Stimulated activated CD8-positive, alpha-beta memory T cell treated with anti-CD3 and anti-CD28 coated beads, Interleukin-4, amount 100 ng/mL, for 48 hours (primary cell): ENCODE measurements at places on chromosomes 16 and 17.
A peak's percentile ranks its signal among the peaks of the same experiment; 100 is the strongest.

GRCh38 chr16:87123356-87124001, 193.7 kb downstream of the C16orf95 start:
- no peak for DNase-seq

- DNase-seq: peak; percentile 69
Observed at GRCh38 chr16:10738231-10739077, 5.2 kb upstream of the NUBP1 start.

DNA sequence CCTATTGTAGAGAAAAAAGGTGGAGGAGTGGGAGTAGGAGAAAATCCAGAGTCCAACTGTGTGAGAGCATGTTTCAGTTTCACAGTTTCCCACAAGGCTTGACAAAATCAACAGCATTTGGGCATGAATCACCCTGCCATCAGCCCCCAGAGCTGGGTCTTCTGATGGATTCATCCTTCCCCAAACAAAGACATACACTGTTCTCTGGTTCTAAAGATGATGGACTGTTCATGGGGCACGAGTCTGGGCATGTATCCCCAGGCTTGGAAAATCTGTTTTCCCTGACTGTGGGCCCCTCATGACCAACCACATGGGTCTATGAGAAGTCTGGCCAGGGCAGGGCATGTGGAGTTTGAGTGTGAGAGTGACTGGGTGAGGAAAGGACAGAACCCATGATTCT, 210.4 kb upstream of the IRX5 start:
- DNase-seq: no peak

DNA sequence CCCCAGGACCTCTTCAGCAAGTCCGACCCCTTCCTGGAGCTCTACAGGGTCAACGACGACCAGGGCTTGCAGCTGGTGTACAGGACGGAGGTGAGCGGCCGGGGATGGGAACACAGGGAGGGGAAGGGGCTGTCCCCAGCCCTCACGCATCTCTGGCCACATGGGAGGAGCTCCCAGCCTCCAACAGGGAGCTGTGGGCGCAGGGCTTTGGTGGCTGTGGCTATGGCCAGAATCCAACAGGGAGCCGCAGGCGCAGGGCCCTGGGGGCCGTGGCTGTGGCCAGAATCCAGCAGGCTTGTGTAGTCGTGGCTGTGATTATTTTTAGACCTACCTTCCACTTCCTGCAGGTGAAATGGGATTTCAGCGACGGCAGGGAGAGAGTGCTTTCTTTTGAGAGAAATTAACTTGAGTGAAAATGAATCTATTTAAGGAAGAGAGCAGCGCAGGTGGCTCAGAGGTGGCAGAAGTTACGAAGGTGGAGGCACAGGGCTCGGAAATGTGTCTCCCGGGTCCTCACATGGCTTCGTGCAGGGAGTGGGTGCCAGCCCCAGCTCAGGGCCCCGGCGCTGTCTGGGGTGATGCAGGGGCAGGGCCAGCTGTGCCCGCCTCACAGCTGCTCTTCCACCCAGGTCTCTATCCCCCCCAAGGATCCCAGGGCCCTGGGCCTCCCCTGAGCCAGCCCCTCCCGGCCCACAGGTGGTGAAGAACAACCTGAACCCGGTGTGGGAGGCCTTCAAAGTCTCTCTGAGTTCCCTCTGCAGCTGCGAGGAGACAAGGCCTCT, 9.4 kb downstream of the CPNE7 start:
- no peak for DNase-seq

DNA sequence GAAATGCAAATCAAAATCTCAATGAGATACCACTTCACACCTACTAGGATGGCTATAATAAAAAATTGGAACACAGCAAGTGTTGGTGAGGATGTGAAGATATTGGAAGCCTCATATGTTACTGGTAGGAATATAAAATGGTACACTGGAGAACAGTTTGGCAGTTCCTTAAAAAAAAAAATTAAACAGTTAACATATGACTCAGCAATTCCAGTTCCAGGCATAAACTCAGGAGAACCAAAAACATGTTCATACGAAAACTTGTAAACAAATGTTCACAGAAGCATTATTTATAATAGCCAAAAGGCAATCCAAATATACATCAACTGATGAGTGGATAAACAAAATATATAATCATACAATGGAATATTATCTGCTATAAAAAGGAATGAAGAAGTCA, 28.2 kb downstream of the ZNF652 start:
- no peak for DNase-seq

DNA sequence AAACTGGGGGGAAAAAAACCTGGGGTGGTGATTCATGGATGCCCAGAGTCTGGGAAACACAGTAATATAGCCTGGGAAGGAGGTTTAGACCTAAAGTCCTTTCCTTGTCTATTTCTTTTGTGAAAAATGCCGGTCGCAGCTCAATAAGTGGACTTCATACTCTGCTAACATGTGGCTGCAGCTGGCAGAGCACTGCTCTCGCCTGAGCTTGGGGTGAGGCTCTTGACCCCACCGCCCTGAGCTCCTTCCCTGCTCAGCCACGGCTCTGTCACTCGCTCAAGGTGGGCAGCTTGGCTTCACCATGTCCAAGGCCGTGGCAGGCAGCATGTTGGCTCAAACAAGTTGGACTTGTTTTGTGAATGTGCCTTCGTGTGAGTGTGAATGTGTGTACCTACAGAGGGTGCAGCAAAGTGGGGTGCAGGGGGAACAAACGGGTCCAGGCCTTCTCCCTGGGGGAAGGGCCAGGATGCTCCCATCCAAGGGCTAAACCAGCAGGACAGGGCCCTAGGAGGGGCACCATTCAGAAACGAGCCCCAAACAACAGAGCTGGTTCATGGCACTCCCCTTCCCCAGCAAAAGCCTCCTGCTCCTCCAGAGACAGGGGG, 4.9 kb downstream of the FA2H start:
- no peak for DNase-seq

GRCh38 chr17:55760643-55761355, 9.9 kb downstream of the PCTP start:
- DNase-seq: no peak

DNA sequence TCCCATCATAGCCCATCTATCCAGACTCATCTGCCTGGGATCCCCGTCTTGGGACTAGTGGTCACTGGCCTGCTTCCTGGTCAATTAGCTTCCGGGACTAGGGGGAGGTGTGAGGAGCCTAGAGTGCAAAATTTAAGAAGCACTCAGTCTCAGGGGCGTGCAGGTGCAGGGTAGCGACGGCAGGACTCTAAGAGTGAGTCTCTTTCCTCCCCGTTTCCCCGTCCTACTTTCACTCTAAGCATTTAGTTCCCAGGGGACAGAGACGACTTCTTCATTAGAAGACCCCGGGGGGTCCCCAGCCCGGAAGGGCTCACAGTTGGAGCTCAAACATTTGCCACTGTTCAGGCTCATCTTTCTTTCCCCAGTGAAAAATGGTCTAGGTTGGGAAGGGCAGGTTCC, 677 bp upstream of the ZNHIT3 start:
- DNase-seq: no peak

GRCh38 chr16:55021595-55022475, 91.2 kb downstream of the IRX5 start:
- no peak for DNase-seq

- no peak for DNase-seq
Observed at GRCh38 chr16:78524066-78524595, 424.7 kb downstream of the WWOX start.

- DNase-seq: no peak
Observed at GRCh38 chr17:49690256-49690655, 12.4 kb upstream of the SPOP start.

DNA sequence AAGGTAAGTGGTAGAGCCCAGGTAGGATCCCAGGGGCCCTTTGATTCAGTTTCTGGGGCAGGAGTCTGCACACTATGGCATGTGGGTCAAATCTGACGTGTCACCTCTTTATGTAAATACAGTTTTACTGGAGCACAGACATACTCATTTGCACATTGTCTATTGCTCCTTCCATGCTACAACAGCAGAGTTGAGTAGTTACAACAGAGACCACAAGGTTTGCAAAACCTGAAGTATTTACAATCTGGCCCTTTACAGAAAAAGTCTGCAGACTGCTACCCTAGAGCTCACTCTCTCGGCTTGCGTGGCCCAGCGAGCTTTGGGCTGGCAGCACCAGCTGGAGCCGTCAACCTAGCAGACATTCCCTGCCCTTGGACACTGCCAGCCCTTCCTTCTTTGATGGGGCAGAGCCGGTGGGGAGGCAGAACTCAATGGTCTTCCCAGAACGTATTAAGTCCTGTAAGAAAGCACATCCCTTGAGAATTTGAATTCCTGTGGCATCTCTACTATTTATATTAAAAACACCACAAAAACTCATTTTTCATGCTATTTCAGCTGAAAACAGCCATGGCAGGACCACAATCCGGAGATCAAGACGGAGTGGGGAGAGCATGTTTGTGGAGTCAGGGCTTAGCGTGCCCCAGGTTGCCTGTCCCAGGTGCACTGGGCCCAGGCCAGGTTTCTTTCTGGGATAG, 133.1 kb upstream of the NUDT7 start:
- DNase-seq: no peak
